ENCODE measurements at places on chromosomes 2 and 18.

- DNase-seq: no peak
These were observed 14.0 kb upstream of the UBE2F start for GRCh38 chr2:237952851-237953250.

DNA sequence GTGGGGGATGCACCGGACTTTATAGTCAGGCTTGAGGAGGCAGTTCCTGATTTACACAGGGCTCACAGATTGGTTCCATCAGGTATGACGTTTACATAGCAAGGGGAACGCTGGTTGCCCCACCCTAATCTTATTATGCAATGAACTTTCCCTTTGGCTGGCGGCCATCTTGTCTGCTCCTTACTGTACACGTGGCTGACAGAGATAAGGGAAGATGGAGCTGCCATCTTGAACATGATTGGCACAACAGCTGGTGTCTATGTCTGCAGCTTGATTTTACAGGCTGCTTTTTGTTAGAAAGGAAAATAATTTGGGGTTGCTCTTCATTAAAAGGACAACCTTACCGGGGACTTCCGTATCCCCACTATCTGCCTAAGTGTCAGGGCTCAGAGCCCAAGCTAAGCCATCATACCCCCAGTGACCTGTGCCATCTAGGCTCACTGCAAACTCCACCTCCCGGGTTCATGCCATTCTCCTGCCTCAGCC, 33.5 kb upstream of the ATG16L1 start:
- no peak for DNase-seq

GRCh38 chr18:62741118-62741566, 25.8 kb downstream of the PHLPP1 start:
- no peak for DNase-seq

DNA sequence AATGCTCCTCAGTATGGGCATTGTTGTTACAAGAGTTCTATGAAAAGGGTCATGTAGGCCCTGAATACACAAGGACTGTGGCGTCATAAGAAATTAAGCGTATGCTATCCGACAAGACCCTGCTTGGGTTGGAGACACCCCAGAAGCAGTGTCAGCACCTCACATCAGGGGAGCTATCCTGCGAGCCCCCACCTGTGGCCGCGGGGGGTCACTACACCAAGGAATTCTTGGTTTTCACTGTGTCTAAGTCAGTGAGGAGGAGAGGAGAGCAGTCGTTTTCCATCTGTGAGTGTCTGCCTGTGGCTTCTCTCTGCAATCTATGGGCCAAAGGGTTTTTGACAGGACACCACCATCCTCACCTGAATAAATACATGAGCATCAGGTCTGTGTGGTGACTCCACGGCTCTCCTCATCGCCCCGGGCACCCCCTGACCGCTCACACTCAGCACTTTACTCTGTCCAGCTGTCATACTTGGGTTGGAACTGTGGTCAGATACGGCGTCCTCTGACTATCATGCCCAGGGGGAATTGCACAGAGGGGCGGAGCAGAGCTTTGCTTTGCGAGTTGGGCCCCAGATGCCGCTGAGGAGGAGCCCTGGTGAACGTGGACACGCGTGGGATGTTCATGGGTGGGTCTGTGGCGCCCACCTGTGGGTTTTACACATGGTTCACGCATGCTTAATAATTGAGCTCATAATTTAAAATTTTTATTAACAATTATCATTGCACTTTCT, 235.5 kb downstream of the MYT1L start:
- no peak for DNase-seq

GRCh38 chr2:152099367-152100050, 665 bp upstream of the CACNB4 start:
- DNase-seq: peak; percentile 41

- peak; percentile 79 for DNase-seq
These were observed at the start of gene PAX3 for GRCh38 chr2:222298311-222299150. Gene PAX3 (minus strand): TSS chr2:222298998. CDS start chr2:222298615, 383 bp downstream.

- DNase-seq: no peak
These were observed 43.6 kb downstream of the POLR1A start for GRCh38 chr2:86062043-86062442.

DNA sequence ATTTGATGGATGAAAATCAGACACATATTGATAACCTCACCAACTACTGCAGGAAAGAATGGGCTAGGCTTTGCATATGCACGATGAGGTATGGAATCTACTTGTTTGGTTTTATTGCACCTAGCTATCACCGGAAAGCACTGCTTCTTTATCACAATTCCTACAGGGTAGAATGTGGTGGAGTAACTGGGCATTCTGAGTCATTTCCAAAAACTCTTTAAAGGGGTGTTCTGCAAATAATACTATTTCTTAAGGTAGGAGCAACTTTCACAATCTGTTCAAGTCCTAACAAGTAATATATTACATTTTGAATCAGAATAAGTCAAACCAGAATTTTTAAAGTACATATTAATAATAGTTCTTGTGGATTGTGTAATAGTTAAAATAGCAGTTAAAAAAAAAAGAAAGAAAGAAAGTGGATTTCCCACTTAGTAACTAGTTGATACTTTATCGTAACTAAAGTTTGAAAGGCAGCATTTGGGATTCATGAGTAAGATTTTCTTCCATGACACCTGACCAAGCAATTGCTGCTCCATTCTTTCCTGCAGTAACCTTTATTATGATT, 40.5 kb downstream of the INO80C start:
- DNase-seq: no peak

- DNase-seq: no peak
These were observed 289.8 kb upstream of the SPRED2 start for GRCh38 chr2:65722028-65722778.

DNA sequence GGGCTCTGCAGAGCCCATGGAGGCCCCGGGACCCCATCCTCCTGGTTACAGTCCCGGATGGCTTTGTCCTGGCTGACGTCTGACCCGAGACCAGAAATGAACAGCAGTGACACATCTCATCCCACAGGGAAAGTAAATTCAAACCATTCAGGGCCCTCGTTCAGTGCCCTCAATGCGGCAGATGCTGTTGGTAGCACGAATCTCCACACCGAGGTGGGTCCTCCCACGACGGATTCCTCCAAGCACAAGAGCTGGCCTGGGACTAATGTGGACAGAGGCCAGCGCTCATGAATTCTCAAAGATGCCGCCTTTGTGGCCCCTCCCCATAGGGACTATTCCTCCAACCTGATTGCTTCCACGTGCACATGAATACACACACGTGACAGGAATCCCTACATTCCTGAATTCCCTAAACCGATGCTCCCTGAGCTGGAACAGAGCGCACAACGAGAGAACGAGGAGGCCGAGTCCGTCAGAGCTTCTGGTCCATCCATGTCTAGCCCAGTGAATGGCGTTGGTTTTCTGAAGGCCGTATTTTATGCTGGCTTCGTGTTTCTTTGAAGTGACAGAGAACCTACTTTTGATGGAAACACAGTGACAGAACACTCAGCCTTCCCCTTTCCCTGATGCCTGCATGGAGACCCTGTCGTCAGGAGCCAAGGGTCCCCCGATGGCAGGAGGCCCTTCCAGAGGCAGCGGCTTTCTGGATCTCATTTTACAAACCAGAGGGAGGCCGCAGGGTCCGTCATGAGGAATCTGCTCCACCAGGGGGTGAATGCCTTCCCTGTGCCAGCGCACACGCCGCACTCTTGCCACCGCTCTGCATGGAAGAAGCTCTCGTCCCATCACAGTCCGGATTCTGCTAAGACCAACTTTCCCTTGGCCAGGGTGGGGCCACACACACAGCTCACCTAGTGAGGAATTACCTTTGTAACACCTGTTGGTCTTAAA, 64.3 kb upstream of the SNTG2 start:
- DNase-seq: no peak

- no peak for DNase-seq
These were observed 33.4 kb downstream of the OSBPL1A start for GRCh38 chr18:24364177-24364576.

GRCh38 chr2:98654699-98655495, 46.5 kb downstream of the UNC50 start:
- DNase-seq: no peak

GRCh38 chr2:60837123-60837522, 44.3 kb upstream of the REL start:
- DNase-seq: no peak

DNA sequence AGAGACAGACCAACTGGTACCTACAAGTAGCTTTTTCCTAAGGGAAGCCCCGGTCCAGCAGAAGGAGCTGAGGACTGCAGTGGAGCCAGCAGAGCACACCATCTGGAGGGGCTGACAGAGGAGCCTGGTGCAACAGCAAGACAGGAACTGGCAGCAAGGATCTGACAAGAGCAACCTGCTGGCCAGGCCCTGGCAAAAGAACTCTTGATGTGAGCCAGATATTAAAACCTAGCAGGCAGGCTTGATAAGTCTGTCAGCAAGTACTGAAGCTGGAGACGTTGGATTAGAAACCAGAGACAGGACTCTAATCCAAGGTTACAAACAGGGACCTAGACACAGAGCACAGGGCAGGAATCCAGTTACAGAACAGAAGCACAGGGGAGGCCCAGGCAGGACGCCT, 260.7 kb upstream of the MGAT5 start:
- DNase-seq: peak; percentile 12

- no peak for DNase-seq
These were observed 61.4 kb downstream of the TXNL1 start for GRCh38 chr18:56576826-56577573.

DNA sequence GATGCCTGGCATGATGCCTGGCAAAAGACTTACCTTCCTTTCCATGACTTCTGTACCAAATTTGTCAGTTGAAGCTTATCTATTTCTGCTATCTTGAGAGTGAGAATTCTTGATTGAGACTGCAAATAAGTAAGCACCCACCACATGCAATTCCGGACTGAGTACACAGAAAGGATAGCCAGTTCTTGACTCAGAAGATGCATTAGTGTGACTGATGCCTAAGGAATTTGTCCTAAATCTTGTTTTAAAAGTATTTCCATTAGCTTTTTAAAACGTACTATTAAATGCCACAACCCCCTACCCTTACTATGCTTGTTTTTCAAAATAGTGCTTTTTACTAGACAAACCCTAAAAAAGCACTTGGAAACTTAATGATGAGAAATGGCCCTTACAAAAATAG, 545 bp downstream of the MPP4 start:
- no peak for DNase-seq

DNA sequence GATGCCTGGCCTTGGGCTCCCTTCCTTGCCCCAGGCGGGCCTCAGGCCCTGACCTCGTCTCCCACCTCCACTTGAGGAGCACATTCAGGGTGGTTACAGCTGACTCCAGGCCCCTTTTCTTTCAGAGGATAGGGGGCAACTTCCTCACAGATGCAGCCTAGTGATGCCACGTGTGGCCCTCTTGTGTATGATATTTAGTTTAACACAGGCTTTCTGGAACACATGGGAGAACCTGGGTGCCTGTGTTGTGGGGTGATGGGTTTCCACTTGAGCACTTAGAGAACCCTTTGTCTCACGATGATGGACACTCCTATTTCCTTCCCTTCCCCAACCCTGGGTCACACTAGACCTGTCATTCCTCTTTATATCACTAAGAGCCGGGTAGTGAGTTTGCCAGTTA, 6.8 kb upstream of the KCNS3 start:
- no peak for DNase-seq

- DNase-seq: no peak
These were observed 129.2 kb downstream of the IKZF2 start for GRCh38 chr2:213021971-213022899.

GRCh38 chr2:215695861-215696260, 260.0 kb upstream of the FN1 start:
- DNase-seq: no peak

GRCh38 chr18:10558243-10558966, 32.6 kb downstream of the NAPG start:
- no peak for DNase-seq

DNA sequence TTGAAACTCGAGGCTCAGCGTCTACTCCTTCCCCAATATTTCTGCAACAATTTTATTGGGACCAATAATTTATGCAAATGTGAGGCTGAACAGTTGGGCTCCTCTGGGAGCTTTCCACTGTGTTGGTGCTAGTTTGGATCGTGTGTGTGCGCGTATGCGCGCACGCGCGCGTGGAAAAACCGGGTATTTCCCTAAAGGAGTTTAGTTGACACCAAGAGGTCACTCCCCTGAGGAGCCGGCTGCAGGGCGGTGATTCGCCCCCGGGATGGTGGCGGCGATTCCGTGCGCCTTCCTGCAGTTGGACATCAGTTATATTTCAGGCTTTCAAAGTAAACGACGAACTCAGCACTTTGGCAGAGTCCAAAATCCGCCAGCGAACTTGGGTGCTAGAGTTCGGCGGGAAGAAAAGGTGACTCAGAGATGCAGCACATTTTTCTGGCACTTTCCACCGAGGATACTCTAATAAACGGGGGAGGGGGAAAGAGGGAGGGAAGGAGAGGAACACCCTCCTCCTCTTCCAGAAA, 186.5 kb upstream of the FANCL start:
- DNase-seq: peak; percentile 39

DNA sequence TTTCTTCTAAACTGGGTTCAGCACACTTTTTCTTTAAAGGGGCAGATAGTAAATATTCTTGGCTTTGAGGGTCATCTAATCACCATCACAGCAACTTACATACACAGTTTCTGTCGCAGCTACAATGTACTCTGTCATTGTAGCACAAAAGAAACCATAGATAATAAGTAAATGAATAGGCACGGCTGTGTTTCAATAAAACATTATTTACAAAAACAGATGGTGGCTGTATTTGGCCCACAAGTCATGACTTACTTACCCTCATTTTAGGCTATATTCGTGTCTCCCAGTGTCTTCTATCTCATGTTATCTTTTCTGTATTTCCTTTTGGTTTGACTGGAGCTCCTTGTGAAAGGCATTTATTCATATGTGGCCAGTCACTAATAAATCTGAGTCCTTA, 168.3 kb downstream of the MAP2 start:
- DNase-seq: no peak

GRCh38 chr2:37720533-37721200, 49.2 kb upstream of the CDC42EP3 start:
- DNase-seq: no peak

- DNase-seq: no peak
These were observed 145.2 kb downstream of the RAD51AP2 start for GRCh38 chr2:17373041-17373440.

DNA sequence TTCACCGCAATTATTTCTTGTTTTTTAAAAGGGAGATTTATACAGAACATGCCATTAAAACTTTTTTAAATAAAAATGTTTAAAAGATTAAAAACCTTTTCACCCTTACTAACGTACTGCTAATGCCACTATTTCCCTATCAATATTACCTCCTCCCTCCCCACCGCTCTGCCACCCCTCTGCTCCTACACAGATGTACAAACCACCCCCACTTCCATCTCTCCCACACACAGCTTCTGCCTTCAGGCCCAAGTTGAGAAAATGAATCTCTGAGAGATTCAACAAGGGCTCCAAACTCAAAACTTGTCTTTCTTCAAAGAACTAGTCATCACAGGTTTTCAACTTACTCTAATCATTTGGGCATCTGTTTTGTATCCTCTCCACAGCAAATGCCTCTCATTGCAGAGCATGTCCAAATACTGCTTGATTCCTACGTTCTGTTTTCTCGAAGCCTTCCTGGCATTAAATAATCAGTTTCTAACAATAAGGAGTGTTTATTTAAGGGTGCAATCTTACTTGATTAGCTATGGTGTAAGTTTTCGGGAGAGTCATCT, 32.1 kb downstream of the FARSB start:
- DNase-seq: no peak

- no peak for DNase-seq
These were observed 126.6 kb upstream of the CWC22 start for GRCh38 chr2:180133736-180134135.

- DNase-seq: no peak
These were observed 97.2 kb upstream of the GLI2 start for GRCh38 chr2:120638450-120638849.

Measured in NCI-H1694 treated with DMSO at 0.1 percent for 48 hours (cell line).